Foreskin fibroblast (primary cell): ENCODE measurements at places on chromosomes 1 and 21.

DNA sequence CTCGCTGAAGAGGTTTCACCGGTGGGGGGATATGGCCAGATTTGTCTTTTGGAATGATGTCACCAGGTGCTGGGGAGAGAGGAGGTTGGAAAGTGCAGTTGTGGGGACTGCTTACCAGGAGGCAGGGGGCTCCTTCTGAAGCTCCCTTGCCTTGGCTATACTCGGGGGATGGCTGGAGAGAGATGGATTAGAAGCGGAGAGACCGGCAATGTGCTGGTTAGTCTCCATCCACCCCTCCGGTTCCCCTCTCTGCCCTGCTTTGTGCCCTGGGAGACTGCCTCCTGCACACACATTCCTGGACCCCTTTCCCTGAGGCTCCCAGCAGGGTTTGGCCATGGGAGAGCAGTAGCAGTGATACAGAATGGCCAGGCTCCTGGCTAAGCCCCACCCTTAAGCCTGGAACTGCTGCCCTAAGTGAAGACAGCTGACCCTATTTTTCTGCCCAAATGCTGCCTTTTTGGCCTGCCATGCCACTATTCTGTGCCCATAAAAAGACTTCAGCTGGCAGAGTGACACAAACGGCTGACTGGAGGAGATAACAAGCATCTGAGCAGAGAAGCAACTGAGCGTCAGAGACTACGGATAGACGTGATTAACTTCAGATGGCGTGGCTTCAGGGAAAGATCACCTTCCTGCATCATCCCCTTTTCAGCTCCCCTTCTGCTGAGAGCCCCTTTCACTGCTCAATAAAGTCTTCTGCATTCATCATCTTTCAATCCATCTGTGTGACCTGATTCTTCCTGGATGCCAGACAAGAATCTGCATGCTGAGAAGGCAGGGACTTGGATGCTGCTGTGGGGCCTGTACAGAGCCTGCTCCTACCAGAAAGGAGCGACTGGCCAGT lies 14.5 kb upstream of the VPS13D start:
- DNase-seq, result no peak

DNA sequence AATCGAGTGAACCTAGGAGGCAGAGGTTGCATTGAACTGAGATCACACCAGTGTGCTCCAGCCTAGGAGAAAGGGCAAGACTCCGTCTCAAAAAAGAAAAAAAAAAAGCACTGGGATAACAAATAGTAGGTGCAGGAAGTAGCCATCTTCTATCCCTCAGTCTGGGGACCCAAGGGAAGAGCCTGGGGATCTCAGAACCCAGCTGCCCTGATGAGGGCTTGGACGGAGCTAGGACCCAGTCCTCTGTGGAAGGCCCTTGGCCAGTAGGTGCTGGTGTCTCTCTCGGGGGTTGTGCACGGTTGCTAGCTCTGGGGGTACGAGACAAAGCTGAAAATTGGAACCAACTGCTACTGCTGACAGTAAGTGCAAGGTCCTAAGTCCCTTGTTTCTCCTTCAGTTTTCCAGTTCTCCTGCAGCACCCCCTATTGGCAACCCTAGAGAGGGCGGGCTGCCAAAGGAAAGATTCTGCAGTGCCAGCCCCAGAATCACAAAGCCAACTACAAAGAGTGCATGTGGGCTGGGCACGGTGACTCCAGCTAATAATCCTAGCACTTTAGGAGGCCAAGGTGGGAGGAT lies 57.6 kb upstream of the KIF1B start:
- DNase-seq, result peak; percentile 10

DNA sequence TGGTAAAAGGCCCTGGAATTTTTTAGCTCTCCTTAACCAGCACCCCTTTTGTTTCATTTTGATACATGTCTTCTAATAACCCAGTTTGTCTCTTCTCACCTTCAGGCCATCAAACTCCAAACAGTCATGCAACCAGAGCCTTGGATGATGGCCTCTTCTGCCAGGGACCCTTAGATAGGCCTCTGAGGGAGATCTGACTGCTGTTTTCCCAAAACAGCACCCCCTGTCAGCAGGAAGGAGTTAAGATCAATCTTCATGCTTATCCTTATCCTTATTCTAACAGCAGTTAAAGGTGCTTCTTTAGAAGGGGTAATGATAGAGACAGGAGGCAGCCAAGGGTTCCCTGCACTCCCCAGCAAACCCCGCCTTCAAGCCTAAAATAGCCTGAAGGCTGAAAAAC lies 49.5 kb upstream of the VANGL1 start:
- no peak for DNase-seq

DNA sequence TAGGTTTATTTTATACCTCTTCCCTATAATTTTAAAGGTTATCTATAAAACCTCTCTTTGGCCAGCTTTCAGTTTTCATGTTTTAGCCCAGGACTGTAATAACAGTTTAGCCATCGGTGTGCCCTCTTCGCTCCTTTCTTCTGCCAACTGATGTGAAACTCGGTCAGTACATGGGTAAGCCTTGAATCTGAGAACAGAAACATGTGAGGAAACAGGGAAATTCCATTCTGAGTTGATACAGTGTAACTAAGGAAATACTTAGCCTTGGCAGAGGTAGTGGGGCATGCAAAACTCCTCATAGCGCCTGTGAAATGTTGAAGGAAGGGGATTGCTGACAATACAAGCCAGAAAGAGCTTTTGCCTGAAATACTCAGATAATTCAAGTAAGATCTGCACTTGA lies 465.2 kb downstream of the NCAM2 start:
- no peak for DNase-seq

DNA sequence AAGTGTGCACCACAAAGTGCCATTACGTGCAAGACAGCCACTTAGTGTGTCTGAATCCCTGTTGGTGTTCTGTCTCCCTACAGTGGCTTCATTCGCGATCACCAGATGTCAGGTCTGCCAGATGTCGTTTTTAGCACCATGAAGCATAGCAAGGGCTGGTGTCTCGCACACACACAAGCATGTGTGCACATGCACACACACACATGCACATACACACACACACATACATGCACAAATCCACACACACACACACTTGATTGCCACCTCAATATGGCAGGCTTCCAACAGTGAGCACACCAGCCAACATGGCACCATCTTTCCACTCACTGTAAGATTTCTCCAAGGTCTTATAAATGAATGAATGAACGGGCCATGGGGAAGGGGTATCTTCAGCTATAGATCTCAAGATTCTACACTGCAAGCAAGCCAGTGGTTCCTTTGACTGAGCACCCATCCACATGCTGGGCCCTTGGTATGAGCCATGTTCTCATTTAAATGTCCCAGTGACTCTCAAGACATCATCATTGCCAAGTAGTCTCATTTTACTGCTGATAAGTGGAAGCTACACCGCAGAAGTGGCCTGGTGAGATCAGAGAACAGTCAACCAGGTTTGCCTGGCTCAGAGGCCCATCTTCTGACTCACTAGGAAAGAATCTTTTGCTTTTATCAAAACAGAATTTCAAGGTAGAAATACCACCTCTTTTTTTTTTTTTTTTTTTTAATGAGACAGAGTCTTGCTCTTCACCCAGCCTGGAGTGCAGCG lies 84.9 kb downstream of the SIM2 start:
- DNase-seq, result peak; percentile 46

DNA sequence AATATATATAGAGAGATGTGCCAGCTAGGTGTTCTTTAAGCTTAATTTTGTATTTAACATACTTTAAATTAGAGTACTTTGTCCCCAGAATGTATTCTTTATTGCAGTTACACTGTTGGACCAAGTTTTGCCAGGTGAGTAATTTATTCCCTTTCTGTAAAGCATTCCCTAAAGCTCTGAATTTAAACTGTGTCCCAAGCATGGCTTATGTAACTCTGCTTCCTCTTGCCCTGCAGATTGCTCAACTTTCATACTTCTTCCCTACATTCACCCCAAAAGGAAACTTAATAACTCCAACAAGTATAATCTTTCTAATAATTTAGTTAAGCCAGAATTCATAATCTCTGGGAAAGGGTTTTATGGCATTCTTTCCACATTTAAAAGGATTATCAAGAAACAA lies 5.6 kb downstream of the LYPLAL1 start:
- peak; percentile 57 for DNase-seq

- no peak for DNase-seq
Measured at GRCh38 chr1:201253411-201253810, 29.9 kb upstream of the PKP1 start.

GRCh38 chr1:16162163-16162822 lies 6.4 kb upstream of the EPHA2 start:
- DNase-seq, result no peak

DNA sequence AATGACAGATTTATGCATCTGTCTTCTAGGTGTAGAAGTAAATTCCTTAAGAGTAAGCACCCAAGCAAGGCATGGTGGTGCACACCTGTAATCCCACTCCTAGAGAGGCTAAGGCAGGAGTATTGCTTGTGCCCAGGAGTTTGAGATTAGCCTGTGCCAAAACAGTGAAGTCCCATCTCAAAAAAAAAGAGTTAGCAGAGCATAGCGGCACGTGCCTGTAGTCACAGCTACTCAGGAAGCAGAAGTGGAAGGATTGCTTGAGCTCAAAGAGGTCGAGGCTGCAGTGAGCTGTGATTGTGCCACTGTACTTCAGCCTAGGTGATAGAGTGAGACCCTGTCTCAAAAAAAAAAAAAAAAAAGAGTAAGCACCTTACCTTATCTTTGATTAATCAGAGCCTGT lies 15.1 kb upstream of the TIPRL start:
- DNase-seq, result no peak

DNA sequence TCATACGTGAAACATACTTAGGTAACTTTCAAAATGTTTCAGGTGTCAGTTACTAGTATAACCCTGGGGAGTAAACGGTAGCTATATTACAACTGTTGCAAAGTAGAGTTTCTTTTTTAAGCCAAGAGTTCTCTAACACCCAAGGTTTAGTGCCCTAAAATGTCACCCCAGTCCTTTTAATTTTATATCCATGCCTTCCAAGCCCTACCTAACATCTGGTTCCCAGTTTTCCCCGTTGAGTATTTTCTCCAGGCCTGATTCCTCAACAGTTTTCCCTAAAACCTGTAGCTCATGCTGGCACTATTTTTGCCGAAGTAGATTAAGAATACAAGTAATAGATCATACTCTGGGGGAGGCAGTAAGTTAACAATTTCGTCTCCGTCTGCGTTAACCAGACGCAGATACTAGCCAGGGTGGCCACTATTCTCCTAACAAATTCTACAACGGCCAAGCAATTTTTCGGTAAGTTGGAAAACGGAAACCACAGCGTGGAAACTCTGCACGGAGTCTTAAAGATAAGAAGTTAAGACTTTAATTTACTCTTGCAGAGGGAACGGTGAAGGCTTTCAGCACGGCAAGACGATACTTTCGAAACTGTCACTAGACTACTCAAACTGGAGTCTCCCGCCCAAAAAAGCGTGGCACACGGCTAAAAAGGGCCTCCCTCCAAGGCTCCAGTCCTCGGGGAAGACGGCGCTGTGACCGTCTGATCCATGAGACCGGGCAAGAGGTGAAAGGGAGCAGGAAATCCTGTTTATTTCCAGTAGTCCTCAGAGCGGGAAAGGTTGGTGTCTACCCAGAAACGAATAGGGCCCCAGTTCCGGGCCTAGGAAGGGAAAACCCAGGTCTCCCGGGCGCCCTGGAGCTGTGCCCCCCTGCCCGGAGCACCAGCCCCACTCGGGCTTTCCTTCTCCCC lies 945 bp downstream of the SRSF4 start:
- DNase-seq, result no peak

DNA sequence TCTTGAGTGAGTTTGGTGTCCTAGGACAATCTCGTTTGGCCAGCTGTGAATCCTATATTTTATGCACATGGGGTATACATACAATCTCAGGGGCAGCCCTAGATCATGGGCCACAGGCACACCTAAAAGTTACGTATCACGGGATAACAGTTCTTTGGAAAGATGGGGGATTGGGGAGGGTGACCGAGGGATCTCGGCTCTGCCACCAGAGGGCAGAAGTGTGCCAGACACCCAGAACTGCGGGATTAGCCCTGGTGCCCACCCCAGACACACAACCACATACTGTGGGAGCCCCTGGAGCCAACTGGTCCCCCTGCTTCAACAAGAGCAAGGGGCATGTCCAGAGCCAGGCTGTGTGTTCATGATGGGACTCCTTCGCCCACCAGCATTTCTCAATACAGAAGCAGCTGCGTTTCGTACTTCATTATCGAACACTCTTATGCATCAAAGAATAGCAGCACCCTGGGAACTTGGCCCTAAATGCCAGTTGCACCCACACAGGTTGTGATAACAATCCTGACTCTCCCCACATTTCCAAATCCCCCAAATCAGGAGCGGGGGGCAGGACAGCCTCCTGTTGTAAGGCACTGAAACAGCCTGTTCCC lies 37.4 kb downstream of the TMCO4 start:
- DNase-seq, result no peak

DNA sequence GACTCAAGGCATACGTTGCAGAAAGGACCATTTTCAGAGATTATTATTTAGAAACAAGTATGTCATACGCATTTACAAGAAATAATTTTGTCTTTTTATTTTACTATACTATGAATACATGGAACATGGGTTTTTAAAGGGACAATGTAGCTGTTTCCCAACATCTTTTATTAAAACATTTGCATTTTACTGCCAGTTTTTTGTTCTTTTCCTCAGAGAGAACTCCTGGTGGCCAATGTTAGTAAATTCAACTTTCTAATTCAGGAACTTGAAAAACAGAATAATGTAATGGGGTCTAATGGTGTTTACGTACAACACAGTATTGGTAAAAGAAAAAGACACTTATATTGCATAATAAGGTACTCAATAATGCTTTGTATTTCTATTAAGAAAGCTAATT lies 14.9 kb downstream of the PRDM2 start:
- DNase-seq, result no peak

DNA sequence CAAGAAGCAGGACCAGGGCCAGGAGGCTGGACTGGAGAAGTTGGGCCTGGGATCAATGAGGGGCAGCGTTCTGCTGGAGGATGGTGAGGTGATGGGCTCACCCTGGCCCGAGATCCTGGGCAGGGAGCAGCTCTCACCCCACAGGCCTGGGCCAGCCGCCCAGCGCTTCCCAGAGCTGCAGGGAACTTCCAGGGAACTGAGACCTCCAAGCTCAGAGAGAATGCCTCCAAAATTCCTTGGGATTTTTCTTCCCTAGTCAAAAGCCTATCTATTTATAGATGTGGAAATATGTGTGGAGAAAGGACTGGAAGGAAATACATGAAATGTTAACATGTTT lies 121.2 kb downstream of the SPSB1 start:
- DNase-seq, result peak; percentile 23

DNA sequence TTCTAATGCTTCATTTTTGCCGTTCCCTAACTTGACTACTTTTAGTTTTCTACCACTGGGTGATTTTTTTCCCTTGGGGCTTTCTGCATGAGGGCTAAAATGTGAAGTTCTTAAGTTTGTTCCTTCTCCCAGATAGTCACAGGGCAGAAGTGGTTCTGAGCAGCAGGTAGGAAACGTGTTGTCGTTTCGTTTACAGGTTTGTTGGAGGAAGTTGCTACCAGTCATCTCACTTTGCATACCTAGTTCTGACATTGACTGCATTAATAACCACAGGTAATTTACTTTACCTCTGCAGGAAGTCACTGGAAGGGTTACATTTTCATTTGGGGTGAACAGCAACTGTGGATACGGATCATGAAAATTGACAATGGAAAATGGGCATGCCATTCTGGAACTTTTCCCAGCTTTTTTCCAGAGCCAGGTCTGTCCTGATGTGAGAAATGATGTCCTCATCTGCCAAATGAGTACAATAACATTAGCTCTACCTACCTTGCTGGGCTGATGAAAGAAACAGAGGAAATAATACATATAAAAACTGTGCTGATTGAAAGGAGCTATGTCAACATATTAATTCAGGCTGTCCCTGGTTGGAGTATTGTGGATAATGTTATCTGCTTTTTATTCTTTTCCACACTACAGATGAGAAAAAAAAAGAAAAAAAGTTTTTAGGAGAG lies 94.2 kb downstream of the DISC1 start:
- no peak for DNase-seq

GRCh38 chr1:4853904-4854303 lies 199.5 kb downstream of the AJAP1 start:
- no peak for DNase-seq
